Cardiac fibroblast (primary cell): ENCODE measurements at places on chromosomes 5 and 9.
A peak's percentile ranks its signal among the peaks of the same experiment; 100 is the strongest.

GRCh38 chr5:135709208-135709575 lies 125.3 kb upstream of the SLC25A48 start:
- DNase-seq = no peak

- no peak for DNase-seq
Measured at GRCh38 chr9:87766697-87767096, 40.8 kb downstream of the CTSL start.

GRCh38 chr9:27791311-27791710 lies 218.0 kb upstream of the C9orf72 start:
- no peak for DNase-seq

GRCh38 chr5:178433273-178433775 lies 156.9 kb downstream of the COL23A1 start:
- DNase-seq = no peak

DNA sequence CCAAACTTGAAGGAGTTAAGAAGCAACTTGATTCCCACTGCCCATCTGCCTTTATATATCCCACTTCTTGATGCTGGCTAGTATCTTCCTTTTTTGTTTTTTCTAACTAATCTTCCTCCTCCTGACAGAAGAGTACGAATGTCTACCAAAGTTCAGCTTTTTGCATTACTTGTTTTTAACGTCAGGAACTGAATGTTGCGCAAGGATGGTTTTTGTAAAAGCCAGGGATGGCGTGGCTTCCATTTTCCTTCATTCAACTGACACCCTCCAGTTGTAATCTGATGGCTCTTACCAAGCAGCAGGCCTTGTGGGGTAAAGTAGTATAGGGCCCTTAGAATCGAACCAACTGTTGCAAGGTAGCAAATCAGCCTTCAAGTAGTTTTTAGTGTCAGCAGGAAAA lies 70.8 kb upstream of the GPR151 start:
- no peak for DNase-seq

DNA sequence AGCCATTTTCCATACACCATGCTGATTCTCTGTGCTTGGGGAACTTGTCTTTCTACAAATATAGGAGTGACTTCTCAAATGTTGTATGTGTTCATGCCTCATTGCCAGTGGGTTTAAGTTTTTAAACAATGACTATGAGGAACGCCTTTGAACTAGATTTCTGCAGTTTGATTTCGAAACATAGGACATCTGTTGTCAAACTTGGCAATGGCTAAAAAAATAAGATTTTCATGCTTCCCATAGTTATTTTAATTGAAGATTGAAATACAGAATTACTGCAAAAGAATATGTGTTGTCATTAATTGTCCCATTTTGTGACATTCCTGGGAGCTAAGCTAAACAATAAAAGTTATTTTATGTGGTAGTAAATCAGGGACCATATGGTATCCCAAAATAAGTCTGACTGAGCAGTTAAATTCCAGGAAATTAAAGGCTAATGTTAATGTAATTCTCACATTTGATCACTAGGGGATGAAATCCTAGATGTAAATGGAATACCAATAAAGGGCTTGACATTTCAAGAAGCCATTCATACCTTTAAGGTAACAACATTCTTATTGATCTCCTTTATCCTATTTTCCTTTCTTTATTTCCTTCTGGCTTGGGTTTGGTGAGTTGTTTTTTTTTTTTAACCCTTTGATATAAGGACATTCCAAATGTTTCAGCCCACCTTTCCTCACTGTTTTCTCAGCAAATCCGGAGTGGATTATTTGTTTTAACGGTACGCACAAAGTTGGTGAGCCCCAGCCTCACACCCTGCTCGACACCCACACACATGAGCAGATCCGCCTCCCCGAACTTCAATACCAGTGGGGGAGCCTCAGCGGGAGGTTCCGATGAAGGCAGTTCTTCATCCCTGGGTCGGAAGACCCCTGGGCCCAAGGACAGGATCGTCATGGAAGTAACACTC lies 116.7 kb downstream of the GOLPH3 start:
- DNase-seq = peak; percentile 58

DNA sequence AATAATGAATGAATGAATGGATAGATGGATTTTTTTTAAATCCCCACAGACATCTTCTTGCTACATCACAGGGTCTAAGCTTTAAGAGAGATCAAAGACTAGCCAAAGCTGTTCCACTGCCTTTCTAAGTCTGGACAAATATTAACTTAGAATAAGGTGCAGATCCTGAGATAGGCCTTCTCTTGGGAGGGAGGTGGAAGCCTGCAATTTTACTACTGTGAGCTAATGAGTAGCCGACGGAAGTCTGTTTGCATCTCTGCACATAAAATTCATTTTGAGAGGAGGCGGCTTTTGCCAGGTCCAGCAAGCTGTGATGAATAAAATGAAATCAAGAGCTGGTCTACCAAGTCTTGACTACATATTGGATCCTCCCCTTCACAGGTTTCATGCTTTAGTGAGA lies 484.9 kb downstream of the TMEM38B start:
- DNase-seq = no peak

DNA sequence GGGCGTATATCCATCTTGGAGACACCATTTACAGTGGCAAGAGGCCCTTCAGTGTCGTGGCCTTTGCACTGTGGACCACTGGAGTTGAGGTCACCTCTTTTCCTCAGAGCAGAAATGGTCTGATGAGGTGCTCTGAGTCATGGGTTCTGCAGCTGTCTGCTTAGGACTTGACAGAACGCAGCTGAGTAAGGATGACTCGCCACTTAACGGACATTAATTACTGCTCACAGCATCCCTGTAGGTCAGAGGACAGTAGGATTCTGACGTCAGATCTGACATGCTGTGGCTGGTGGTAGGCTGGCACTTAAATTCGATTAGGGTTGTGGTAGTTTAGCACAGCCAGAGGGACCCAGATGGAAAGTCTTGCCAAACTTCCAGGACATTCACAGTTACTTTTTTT lies 479.4 kb downstream of the DMAC1 start:
- DNase-seq = peak; percentile 88

DNA sequence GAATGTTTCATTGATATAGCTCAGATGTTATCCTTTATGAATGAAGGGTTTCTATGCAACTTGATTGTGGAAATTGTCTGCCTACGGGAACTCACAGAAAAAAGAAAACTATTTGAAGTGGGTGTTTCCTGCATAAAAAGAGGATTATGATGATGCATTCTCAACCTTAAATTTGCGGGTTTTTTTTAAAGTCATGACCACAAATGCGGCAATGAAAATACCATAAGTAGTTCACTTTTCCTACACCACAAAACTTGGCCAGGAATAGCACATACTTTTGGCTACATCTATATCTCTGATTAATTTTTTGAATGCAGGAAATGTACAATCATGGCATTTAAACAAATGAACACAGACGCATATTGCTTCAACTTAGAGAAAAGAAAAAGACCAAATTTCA lies 754.7 kb downstream of the DTWD2 start:
- no peak for DNase-seq

DNA sequence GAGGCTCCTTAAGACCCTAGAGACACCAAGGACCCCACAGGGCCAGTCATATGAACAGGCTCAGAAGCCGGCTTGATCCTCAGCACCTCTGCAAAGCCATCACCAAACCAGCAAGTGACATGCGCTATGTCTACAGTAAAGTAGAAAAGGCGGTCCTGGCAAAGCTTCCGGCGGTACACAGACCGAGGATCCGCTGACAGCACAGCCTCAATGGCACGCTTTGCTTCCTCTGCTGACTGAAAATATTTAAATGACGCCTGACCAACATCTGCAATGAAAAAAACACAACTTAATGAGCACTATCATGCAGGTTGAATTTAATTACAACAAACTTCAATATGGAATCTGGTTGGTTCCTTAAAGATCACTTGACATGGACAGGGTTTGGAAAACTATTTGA lies 17.6 kb downstream of the TRMO start:
- no peak for DNase-seq

- no peak for DNase-seq
Measured at GRCh38 chr9:108149326-108149725, 659.8 kb upstream of the KLF4 start.

DNA sequence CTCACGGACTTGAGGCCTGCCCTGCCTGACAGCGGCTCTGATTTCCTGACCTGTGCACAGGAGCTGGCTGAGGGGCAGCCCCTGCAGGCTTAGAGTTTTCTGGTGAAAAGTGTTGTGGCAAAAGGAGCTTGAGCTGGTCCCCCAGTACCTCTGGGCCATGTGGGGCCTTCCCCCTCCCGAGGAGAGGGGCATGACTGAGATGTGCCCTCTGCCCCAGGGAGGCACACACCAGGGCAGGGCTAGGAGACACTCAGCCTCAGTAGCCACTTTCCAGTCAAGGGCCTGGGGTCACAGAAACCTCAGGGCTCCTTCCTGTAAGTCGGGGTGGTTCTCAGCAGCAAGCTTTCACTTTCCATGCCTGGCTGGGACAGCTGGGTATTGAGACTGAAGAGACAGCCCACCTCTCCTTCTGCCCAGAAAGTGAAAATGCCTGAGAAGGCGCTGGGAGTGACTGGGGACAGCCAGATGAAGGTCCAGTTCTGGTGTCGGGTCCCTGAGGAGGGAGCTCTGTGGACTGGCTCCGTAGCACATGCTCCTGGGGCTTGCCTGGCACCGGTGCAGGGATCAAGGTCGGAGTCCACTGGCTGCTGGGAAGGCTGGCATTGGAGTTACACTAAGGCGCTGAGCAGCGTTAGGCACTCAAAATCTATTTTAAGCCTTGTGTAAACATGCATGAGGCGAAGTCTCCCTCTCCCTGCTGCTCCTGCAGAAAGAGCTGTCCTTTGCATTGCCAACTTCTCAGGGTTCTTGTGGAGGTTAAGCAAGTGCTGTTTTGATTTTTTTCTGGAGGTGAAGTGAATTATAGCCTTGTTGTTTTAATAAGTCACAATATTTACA lies 394.9 kb downstream of the GADD45G start:
- DNase-seq = peak; percentile 1

GRCh38 chr9:121218357-121219027 lies 16.8 kb upstream of the RAB14 start:
- DNase-seq = no peak

DNA sequence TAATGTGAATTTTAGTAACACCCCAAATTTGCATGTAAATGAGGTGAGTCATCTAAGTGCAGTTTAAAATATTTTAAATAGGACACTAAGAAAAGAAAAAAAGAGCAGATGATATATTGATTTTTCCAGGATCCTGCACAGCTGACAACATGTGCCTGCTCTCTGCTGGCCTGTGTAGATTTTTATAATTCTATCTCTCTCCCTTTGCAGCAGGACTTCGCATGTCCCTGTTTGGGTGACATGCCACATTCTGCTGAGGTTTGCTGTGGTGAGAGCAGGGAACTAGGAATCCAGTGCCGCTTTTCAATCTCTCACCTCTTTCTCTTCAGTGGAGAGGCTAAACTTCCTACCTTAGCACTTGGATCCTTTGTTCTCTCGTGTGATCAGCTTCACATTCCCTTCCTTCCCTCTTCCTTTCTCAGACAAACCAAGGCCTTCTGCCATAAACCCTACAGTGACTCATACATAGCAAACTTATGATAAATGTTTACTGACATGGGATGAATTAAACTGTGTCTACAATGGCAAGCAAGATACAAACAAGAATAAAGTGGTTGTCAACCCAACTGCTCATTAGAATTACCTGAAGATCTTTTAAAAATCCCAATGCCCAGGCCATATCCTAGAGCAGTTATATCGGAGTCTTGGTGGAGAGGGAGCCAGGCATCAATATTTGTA lies 198.8 kb upstream of the EFNA5 start:
- DNase-seq = peak; percentile 52

DNA sequence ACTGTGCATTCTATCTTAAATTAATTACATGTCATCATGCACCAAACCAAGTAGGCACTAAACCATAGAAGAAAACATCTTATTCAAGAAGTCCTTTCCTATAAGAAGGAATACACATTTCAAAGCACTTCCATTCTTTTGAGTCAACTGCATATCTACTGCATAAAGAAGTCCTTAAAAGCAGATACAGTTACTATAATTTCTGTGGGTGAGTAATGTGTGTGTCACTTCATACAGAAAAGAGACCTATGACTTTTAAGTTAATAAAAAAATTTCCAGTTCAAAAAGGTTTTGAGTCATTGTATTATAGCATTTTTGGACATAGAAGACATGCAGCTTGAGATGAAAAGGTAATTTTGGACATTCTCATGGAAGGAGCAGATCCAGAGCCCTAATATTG lies 125.0 kb downstream of the DTWD2 start:
- no peak for DNase-seq

DNA sequence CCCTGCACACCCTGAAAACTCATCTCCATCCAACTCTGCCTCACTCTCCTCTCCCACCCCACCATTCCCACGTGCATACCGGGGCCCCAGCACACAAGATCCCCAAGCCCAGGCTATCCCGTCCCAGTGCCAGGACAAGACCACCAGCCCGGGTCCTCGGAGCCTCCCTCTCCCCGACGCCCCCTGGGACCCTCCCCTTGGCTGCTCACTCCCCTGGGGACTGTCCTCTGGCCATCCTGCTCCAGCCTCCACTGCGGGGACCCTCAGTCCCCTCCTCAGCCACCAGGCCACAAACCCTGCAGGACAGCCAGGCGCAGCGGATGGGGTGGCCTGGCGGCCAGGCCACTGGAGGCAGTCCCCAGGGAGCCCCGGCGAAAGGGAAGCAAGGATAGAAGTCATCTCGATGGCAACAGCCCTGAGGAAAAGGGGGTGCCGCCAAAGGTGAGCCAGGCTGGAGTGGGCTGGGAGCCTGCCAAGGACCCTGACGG lies 62.8 kb downstream of the C9orf50 start:
- DNase-seq = no peak
